AG08395 (cell line): ENCODE measurements at places on chromosomes 6 and 20.

DNA sequence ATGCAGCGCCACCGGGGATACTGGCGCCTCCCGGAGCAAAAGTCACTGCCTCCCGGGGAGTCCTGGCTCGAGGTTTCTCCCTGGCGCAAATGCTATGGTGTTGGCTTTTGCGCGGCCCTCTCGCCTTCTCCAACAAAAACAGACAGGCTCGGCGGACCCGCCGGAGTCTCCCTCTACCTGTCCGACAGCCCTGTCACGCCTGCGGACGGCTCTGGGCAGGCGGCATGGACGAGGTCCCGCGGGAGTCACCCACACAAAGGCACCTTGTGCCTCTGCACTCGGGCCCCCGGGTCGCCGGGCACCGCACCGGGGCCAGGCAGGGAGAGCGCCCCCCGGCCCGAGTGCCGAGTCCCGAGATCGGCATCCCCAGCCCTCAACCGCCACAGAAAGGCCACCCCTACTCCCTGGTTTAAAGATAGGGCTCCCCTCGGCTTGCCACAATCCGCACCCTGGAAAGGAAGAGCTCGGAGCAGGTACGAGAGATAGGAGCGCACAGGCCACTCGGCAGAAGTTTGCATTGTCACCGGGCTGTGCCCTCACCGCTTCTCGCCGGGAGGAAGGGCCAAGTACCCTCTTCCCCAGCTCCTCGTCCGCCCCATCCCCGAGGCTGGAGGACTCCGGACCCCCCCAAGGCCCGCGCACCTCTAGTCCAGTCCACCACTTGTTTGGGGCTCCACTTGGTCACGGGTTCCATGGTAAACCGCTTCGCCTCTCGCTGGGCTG lies 903 bp downstream of the CNKSR3 start:
- DNase-seq: peak; percentile 47

DNA sequence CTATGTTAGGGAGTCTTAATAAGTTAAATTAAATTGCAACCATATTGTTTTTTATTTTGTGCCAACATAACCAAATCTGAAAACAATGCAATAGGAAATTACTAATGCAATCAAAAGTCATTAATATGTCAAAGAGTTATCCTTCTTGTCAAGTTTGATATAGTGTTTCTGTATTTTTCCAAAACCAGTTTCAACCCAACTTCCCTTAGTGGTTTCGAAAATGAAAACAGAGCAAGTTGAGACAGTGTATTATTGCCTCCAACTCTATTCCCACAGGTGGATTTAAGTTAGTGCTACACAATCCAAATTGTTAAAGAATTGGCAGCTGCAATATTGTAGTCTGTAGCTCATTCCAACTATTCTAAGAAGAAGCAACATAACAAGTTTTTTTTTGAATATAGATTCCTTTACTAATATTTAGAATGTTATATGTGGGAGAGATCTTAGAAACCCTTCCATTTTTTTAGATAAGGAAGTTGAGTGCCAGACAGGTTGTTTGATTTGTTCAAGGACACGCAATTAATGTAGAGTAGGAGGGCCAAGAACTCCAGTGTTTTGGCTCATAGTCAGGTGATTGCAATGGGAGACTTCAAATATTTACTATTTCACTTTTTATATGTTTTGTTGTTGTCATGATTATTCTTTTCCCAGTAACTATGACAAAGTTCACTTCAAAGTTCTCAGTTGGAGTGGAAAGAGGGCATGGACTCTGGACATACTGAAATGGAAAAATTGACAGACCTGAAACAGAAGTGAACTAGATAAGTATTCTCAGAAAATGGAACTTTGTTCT lies 282.4 kb upstream of the HSF2 start:
- DNase-seq: no peak

DNA sequence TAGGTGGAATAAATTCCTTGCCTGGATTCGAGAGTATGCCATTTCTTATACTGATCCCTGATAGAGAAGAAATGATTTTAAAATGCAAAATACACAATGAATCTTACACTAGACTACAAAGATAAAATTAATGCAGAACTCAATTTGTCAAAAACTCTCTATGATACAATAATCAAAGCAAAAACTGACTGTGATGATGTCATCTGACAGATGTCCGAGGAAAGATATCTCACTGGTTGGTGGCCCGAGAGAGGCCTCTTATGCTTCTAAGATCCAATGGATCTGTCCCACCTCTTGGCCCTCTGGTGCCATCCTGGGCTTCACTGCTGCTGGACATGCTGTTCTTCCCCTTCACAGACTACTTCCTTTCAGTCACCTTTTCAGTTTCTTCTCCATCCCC lies 14.4 kb upstream of the GSTA4 start:
- DNase-seq: no peak

GRCh38 chr6:122571888-122572287 lies 38.3 kb upstream of the PKIB start:
- DNase-seq: no peak

DNA sequence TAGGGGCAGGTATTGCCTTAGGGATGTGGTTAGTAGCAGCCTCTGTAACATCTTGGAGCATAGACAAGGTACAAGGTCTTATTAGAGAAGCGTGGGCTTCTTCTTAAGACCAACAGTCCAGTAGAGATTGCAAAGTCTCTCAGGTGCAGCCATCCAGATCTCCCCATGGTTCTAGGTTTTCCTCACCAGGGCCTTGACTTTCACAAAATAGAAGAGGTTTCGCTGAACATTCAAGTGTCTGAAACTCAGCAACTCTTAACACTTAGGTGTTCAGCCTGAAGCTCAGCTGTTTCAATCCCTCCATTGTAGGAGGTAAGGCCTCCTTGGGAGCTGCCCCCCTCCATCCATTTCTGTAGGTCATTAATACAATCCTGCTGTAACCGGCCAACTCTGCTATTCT lies 44.4 kb downstream of the GOPC start:
- DNase-seq: no peak

- no peak for DNase-seq
These were observed 21.6 kb downstream of the UQCC2 start for GRCh38 chr6:33689879-33690278.

DNA sequence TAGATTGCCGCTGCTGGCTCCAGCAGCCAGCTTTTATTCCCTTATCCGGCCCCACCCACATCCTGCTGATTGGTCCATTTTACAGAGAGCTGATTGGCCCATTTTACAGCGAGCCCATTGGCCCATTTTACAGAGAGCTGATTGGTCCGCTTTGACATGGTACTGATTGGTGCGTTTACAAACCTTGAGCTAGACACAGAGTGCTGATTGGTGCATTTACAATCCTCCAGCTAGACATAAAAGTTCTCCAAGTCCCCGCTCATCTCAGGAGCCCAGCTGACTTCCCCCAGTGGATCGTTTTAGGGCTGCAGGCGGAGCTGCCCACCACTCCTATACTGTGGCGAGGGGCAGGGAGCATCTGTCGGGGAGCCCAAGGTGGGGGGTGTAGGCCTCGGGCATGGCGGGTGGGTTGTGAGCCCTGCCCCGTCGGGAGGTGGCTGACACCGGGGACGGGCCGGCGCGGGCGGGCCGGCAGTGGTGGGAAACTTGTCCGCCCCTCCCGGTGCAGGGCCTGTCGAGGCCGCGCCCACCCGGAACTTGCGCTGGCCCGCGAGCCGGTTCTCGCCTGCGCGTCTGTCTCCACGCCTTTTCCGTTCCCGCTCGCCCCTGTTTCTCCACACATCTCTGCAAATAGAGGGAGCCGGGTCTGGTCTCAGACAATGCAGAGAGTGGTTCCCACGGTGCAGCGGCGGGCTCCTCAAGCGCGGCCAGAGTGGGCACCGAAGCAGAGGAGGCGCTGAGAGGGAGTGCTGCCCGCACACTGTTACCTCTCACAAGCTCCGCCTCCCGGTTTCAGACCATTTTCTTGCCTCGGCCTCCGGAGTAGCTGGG lies 86.1 kb upstream of the STMND1 start:
- no peak for DNase-seq

DNA sequence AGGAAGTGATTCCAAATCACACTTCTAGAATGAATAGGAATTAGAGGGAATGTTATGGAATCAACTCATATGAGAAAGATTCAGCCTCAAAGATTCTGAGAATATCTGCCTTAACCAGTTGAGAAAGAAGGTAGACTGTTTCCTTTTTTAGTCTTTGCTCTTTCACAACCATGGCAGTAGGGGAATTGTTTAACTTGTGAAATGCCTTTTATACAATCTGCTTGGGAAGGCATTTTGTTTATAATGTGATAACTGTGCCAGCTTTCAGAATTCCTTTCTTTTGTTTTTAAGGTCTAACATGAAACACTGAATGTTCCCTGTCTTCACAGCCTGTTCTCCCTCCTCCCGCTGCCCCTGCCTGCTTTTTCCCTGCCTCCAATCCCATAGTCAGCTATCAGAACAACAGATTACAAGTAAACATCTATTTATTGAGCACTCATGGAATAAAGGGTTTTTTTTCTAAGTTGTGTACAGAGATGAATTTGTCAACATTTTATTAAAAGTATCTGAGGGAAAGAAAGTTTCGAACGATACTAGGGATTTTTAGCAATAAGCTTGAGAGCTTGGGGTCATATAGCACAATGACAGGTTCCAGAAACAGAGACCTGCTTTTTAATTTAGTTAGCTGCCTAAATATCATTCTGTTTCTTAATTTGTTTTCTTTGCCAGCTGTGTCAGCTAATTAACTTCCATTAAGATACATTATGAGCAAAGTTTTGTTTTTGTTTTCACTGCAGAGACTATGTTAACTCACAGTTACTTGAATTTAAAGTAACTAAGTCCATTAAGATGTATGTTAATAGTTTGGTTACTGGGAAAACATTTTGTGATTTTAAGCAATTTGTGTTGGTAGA lies 28.3 kb upstream of the FBXO30 start:
- DNase-seq: no peak

DNA sequence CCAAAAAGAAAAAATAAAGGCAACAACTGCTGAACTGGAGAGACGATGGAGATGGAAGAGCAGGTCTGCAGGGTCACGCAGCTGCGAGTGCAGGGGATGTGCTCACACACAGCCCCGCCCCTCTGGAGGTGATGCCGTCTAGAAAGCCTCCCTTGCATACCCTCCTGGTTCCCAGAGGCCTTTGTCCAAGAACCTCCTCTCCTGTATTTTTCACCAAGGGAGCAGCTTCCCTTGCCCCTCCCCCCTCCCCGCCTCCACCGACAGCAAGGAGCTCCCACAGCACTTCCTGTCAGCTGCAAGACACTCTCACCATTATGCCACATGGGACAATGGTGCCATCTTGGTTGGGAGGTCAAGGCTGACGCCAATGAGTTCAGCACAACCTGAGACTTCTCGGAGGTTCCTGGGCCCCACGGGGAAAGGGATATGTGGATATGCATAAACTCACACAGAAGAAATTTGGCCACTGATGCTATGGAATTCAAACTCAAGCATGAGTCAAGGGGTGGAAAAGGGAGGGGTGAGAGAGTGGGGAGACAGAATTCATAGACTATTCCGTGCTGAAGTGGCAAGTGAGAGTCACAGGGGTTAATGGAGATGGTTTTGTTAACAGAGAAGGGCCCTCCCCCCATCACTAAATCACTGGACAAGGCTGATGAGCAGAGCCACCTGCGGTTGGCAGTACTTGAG lies 132.9 kb downstream of the SCML4 start:
- peak; percentile 77 for DNase-seq
